ENCODE measurements at places on chromosomes 16 and 17.

DNA sequence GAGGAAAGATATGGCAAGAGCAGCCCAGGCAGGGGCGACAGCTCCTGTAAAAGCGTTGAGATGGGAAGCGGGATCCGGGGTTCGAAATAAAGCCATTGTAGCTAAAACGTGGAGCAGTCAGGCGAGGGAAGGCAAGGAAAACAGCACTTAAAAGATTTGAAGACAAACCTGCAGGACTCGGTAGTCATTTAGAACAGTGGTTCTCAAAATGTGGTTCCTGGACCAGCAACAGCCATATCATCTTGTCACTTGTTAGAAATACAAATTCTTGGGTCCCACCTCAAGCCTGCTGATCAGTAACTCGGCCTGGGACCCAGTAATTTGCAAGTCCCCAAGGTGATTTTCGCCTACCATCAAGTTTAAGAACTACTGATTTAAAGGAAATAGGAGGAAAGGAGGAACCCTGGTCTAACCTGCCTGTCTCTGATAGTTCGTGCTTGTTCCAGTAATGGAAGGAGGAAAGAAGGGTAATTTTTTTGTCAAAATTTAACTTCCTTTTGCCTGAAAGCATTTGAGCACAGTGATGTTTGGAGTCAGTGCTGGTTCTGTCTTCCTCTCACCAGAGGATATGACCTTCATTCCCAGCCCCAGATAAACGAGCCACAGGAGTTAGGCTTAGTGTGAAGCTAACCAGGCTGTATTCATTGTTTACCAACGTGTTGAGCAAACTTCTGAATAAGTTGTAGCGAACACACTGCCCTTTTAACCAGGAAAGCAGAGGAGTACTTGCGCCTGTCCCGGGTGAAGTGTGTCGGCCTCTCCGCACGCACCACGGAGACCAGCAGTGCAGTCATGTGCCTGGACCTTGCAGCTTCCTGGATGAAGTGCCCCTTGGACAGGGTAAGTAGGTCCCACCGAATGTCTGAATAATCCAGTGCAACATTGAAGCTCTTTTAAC is 1.1 kb downstream of the ORC6 start:
- DNase-seq, result no peak

DNA sequence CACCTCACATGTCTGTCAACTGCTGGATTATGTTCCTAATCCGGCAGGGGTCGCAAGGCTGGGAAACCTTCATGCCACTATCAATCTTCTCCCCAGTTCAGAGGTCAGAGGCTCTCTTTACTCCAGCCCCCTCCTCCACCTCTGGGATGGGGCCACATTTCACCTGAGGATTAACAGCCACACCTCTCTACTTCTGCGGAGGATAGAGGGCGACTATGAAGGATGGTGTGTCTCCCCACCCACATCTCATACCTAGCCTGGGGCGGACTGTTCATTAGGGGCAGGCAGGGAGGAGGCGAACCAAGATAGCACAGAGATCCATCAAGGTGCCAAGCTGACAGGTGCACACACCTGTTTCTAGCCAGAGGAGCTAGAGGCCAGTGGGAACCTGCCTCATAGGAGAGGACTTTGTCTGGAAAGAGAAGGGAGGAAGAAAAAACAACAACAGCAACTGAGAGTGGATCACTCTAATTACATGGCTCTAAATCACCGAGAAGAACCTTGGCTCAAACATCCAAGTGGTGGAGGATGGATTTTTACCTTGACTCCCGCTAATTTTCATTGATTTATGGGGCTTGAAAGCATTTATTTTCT is 41.9 kb upstream of the SKAP1 start:
- no peak for DNase-seq

DNA sequence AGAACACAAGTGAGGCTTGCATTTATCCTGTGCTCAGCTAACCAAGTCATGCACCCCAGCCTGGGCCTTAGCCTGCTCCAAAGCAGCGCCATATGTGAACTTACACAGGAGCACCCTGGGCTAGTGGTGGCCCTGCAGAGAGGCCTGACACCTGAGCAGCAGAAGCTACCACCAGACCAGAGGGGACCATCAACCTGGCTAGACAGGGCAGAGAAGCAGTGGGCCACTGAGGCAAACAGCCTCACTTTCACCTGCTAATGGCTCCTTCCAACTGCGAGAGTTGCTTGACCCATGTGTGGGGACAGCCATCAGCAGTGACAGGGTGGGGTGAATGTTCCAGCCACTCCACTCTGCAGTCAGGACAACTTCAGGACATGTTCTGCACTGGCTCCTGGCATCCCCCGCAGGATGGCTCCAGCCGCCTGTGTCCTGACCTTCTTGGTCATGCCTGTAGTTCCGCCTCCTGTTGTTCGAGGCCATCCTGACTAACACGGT is 2.9 kb upstream of the C16orf95 start:
- DNase-seq, result no peak

DNA sequence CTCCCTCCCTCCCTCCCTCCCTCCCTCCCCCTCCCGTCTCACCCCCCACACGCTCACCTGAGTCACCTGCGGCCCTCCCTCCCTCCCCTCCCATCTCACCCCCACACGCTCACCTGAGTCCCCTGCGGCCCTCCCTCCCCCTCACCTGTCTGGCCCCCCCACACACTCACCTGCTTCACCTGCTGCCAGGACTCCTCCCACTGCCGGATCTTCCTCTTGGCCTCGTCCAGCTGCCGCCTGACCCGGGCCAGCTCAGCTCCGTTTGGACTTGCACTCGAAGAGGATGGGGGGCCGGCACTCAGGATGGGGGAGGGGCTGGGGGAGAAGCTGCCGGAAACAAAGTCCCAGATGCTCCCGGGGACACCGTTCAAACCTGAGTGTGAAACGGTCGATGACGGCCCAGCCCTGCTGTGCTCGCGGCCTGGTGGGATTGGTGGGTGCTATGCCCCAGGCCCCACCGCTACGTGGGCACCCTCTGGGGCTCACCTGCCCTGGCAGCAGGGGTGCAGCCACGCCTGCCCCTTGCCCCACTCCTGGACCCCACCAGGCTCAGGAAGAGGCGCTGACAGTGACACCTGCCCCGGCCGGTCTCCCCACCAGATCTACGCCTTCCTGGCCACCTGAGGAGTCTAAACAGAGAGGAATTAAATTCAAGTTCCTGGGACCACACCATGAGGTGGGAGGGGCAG is 15.9 kb downstream of the GNPTG start:
- DNase-seq, result no peak

GRCh38 chr16:53429221-53429943 is 4.9 kb upstream of the RBL2 start:
- DNase-seq, result no peak

- no peak for DNase-seq
Observed at GRCh38 chr17:66522591-66523272, 220.3 kb downstream of the PRKCA start.

DNA sequence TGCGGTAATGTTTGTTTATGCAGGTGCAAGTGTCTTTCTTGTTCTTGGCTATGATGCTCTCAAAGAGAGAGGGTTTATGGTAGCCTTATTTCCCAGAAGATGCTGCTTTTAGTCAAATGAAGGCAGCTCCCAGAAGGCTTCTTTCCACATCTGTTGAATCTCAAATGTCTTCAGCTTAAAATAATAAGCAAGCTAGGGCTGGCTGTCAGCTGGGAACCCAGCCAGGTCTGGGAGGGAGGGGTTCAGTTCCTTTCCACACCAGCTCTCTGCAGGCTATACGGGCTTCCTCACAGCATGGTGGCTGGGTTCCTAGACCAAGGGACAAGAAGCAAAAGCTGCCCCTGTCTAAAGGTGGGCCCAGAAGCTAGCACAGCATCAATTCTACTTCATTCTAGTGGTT is 47.4 kb upstream of the ATF7IP2 start:
- no peak for DNase-seq

GRCh38 chr17:42403150-42403549 is 14.9 kb upstream of the STAT3 start:
- DNase-seq, result peak; percentile 63
